Pulmonary artery endothelial cell (primary cell): ENCODE measurements at places on chromosomes 11 and 22.

- DNase-seq, result no peak
Observed at GRCh38 chr11:44423289-44423688, 113.3 kb upstream of the ALX4 start.

- no peak for DNase-seq
Observed at GRCh38 chr11:130765406-130765805, 150.9 kb downstream of the SNX19 start.

DNA sequence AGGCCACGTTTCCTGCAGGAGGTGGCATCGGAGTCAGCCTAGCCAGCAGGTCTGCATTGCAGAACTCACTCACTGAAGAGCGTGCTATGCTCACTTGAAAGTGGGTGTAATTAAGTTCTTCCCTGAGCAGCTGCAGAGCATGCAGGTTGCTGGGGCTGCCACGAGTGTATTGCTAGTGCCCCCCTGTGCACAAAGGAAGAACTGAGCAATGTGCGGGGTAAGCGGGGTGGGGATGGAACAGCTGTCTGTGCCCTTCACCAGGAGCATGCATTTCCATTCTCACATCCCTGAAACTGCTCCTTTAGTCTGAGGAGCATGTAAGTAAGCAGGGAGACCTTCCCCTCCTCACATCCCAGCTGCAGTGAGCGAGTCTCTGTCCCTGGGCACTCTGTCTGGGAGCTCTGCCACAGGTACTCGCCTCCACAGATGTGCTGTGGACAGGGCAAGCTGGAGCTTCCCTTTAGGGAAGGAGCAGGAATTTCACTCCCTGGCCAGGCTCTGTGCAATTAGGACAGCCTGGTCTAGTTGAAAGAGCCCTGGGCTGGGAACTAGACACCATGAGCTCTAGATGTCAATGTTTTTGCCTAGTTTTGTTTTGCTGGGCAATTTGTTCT, 1031.8 kb downstream of the NTM start:
- DNase-seq, result no peak

DNA sequence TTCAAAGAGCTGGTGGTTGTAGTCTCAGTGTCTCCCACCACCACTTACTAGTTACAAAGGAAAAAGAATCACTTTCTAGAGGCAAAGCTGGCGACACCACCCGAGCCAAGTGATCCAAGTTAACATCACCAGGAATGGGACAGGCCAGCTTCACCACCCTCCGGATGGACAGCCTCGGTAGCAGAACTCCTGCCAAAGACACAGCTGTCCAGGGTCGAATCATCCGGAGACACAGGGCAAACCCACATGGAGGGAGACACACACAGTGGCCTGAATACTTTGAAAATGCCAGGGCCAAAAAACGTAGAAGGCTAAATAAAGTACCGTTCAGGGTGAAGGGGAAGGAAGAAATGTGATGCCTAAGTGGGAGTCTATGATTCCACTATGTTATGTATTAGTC, 33.1 kb downstream of the KCNQ1 start:
- DNase-seq, result no peak

DNA sequence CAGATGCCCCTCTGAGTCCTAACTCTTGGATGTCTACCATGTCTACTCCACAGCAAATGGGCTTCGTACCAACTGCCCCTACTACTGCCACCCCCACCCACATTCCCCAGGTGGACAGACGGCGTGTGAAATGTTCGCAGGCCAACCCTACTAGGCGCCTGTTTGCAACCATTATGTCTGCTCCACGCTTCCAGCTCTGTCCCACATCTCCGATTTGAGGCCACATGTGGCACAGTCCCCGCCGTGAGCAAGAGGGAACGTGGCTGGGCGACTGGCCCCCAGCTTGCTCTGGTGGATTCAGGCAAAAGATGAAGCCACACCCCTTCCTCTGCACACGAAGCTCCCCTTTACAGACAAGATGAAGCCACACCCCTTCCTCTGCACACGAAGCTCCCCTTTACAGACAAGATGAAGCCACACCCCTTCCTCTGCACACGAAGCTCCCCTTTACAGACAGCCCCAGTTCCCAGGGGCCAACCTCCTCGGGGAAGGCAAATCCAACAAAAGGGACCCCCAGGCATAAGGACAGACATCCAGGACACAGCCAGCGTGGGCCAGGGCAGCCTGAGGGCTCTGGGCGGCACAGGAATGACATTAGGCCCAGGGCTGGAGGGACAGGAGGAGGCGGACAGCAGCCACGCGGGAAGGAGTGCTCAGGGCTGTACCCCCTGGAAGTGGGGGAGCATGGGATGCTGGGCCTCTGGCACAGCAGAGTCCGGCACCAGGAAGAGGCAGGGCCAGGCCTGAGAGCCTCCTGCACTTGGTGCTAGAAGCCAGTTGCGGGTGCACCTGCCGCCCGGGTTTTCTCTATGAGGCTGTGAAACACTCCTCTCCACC, 106.2 kb downstream of the SHANK2 start:
- DNase-seq, result no peak
